ENCODE measurements at places on chromosomes 13 and 19.
A peak's percentile ranks its signal among the peaks of the same experiment; 100 is the strongest.

GRCh38 chr19:42323473-42323851, 2.0 kb upstream of the MEGF8 start:
- no peak for DNase-seq

DNA sequence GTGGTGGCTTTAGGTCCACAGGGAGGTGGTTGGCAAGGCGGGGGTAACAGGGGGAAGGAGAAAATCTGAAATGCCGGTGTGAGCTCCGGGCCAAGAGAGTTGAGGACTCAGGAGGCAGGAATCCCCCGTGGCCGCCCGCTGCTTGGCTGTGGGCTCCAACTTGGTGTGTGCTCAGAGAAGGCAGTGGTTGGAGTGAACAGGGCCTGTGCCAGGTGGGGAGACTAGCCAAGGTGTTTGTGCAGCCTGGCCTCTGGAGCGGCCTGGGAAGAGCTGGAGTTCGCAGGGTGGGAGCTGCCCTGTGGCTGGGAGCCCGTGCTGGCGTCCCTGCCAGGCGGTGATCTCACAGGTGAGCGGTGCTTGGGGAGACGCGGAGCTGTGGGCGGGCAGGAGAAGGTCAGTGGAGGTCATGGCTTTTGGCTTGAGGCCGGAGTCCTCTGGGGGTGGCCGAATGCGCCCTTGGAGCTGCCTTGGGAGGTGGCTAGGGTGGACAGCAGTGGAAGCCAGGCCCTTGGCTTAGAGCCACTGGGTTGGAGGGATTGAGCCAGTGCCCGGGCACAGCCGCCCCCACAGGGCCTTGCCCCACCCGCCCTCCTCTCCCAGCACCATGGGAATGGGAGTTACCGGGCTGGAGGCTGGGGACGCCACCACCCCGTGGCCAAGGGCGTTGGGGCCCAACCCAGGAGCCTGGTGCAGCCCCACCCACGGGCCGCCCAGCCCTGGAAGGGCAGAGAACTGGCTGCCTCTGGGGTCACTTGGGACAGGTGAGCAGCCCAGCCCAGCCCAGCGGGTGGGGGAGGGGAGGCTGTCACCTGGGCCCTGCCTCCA, 7.1 kb upstream of the CIRBP start:
- peak; percentile 13 for DNase-seq

GRCh38 chr13:50679321-50679720, 164.2 kb downstream of the DLEU7 start:
- no peak for DNase-seq

- peak; percentile 2 for DNase-seq
Observed at GRCh38 chr13:47175172-47175866, 278.5 kb upstream of the HTR2A start.

GRCh38 chr19:55487924-55488687, at the start of gene SSC5D:
Gene SSC5D (plus strand): TSS chr19:55488436. CDS start chr19:55488590, 154 bp downstream.
- no peak for DNase-seq

DNA sequence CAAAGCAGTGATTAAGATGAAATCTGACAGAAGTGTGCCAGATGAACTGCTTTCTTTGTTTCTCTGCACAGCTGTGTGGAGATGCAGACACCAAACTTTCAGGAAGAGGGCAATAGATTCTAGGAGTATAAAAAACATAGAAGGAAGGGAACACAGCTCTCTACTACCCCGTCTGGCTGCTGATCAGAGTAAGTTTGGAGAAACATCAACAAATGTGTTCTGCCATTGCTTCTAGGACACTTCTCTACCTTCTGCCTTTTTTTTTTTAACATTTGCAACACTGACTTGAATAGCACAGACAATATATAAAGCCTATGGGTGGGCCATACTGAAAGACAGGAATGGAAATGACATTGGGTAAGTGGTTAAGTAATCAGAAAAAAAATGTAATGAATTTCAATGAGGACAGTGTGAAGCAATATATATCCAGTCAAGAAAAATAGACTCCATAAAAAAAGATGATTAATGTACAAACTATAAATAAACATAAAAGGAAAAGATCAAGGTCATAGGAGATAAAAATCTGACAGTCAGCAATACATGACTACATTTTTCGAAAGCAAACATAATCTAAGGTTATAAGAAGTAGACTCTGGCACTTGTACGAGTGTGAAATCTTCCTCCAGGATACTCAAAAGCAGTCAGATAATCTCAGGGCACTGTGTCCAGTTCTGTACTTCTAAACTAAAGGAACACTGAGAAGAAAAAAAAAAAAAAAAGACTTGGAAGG, 21.4 kb downstream of the NUFIP1 start:
- DNase-seq, result no peak

GRCh38 chr13:111565400-111565799, 245.0 kb downstream of the TEX29 start:
- DNase-seq, result no peak

GRCh38 chr13:78182813-78183212, 264.2 kb upstream of the EDNRB start:
- DNase-seq, result no peak

- DNase-seq, result no peak
Observed at GRCh38 chr19:403221-404027, 5.5 kb downstream of the C2CD4C start.

- no peak for DNase-seq
Observed at GRCh38 chr19:1313695-1314613, 28.3 kb downstream of the EFNA2 start.

DNA sequence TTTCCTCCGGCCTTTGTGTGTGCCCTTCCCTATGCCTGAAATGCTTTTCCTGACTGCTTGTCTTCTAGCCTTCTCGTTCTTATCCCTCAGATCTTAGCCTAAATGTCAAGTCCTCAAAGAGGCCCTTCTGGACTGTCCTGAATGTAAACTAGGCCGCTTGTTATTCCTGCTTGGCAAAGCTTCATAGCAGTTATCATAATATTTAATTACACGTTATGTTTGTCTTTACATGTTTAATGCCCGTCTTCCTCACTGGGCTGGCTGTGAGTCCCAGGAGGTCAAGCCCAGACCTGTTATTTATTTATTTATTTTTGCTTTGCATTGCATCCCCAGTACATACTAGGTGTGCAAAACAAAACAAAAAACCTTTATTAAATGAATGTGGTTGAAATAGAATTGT, 62.7 kb downstream of the SIPA1L3 start:
- no peak for DNase-seq

Measured in NCI-H510A treated with DMSO at 0.1 percent for 48 hours (cell line).